Fibroblast of skin of right biceps (primary cell): ENCODE measurements at places on chromosomes 12 and 14.

DNA sequence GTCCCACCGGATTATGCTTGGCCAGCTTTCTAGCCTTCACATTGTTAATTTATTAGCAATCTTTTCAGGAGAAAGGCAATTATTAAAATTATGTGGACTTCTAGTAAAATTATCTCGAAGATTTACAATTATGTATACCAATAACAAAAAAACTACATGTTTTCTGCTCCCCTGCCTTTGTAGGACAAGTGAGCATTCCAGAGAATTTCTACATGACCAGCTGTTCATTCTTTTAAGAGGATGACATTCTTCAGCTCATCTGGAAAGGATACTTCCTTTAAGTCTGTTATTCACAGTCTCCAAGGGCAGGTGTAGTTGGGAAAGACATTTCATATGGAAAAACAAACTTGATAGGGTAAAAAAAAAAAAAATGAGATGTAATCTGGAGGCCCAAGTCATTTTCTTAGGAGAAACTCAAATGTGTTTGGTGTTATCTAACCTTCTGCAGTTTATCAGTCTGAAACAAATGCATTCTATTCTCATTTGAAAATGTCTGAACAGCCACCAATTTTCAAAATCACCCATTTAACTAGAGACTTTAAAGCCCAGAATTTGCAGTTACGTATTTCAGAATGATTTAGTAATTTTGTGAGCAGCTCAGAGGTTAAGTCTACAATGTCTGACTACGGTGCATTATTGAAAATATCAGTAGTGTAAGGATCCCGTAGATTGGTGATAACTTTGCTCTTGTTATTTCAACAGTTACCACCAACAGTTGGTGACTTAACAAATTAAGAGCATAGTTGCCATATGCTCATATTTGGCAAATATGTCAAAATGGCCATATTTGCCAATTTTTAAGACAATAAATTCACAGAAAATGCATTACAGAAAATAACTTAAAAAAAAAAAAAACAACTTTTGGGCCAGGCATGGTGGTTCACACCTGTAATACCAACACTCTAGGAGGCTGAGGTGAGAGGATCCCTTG, 1.8 kb upstream of the PHLDA1 start:
- no peak for DNase-seq

GRCh38 chr12:27919671-27920235, 52.8 kb downstream of the PTHLH start:
- no peak for DNase-seq

DNA sequence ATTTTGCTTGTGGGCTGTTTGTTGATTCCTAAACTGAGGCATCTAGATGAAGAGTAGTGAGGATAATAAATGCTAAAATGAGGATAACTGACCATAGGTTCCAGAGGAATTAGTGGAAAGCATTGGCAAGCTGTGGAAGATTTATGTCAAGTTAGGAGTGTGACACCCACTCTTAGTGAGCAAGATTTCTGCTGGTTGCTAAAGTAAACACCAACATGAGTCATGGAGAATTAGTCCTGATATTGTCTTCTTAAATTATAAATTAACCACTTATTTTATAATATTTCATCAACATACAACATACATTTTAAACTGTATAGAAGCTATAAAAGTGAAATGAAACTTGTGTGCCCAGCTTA, 328.2 kb downstream of the RPL10L start:
- no peak for DNase-seq

DNA sequence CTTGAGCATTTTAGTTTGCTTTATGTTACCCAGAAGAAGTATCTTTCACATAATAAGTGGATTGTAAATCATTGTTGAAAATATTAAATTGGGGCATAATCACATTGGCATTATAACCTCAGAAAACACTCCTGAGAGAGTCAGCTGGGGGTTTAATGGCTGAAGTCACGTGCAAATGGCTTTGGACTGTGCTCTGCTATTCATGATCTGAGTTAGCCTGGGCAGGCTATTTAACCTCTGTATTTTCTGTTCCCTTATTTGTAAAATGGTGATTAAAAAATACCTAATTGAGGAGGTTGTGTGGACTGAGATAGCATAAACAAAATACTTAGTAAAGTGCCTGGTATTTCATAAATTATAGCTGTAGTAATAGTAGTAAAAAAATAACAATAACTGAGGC, 24.9 kb downstream of the KCNA5 start:
- no peak for DNase-seq

DNA sequence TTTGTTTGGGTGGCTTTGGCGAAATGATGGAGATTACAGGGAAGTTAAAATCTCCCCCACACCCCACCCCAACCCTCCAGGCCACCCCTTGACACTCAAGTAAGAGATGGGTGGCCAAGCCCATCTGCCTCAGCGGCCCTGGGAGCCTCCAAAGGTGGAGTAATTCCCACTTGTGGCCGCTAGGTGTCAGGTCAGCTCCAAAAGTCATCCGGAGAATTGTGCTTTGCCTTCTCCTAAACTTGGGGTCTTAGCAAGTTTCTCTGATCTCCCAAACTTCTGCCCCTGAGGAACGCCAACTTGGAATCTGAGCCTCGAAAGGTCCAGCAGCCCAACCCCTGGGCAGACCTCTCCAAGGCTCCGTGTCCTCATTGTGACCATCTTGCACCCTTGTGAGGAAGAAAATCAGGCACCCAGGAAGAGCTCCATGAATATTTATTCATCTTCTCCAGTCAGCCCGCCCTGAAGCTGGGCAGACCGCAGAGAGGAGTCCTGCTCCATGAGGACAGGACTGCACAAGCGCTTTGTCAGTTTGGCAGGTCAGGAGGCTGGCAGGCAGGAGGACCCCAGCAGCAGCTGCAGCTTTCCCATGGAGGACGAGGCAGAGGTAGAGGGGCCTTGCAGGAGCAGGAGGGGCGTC, 46.7 kb downstream of the LRRC74A start:
- DNase-seq = peak; percentile 42

DNA sequence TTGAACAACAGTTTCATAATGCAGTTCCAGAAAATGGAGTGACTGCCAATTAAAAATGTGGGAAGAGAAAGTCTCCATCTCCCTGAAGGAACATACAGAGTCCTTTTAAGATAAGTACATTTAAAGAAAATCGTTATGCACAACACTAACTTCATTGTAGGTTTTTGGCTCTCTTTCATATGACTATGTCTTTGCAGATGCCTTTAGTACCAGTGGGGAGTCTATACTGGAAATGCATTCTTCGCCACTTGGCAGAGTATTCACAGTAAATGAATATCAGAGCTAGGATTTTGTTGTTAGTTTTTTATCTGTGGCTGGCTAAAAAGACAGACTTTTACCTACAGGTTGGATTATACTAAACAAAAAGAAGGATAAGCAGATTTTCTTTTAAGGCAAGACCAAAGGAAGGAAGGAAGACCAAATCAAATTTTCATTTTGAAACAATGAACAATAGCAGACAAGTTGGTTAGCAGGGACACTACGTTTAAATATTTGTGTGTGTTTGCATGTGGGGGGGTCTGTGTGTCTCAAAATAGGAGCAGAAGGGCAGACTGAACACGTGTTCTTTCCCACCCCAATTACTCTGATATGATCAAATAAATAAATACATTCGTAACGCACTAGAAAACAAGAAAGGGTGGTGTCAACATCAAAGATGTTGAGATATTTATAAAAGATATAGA, 124.5 kb downstream of the BTG1 start:
- no peak for DNase-seq

DNA sequence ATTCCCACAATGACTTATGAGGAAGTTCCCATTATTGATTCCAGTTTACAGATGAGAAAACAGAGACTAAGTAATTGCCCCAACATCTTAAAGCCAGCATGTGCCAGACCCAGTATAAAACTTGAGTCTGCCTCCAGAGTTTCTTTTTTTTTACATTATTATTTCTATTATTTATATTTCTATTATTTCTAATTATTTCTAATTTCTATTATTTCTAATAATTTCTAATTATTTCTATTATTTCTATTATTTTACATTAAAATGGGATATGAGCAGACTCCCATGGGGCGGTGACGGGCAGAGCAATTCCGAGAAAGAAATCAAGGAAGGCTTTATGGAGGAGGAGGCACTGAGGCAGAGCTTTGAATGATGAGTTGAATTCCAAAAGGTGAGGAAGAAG, 54.4 kb upstream of the BDKRB2 start:
- DNase-seq = no peak

DNA sequence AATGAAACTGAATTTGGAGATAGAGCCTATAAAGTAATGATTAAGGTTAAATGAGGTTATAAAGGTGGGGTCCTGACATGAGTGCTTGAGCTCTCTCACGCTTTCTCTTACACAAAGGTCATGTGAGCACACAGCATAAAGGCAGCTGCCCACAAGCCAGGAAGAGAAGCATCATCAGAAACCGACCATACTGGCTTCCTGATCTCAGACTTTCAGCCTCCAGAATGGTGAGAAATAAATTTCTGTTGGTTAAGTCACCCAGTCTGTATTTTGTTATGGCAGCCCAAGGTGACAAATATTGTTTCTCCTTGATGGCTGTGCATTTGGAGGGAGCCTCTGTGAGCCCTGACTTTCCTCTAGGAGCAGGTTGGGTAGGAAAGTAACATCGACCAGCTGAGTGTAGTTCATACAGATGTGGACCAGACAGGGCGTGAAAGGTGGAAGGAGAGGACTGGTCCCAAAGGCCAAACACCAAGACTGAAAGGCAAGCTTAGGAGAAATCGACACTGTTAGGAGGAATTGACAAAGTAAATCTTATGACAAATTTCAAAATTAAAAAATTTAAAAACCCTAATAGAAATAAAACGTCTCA, 97.6 kb upstream of the SLC38A2 start:
- DNase-seq = no peak

DNA sequence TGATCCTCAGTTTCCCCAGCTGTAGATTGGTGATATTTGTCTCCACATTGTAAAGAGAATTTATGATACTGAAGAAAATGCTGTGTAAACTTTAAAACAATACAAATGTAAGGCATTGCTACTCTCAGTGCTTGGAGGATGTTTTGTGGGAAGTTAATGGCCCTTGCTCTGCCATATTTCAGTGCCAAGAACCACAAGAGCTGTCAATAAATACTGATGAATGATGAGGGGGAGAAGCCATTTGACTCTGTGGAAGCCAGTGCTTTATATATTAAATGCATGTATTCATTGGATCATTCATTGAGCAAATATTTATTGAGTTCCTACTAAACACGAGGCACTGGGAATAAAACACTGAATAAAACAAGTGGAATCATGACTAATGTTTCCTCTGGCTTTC, 30.8 kb downstream of the CACNA1C start:
- peak; percentile 74 for DNase-seq

GRCh38 chr12:89135976-89136634, 216.2 kb downstream of the DUSP6 start:
- DNase-seq = peak; percentile 50

DNA sequence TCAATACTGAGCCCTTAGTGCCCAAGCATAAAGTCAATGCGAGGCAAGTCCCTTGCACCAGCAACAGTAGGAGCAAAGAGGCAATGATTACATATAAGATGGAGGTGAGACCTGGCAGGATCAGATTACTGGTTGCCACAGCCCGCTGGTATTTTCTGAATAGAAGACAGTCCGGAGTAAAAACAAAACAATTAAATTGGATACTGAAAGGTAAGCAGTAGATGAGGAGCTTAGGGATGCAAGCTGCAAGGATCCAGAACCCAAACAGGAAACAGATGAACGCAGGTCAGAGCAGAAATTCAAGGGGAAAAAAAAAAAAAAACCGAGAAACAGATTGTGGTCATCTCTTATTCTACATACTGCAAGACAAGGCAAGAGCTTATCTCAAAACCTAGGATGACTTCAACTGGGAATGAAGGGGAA, 119.6 kb downstream of the MED13L start:
- DNase-seq = no peak

DNA sequence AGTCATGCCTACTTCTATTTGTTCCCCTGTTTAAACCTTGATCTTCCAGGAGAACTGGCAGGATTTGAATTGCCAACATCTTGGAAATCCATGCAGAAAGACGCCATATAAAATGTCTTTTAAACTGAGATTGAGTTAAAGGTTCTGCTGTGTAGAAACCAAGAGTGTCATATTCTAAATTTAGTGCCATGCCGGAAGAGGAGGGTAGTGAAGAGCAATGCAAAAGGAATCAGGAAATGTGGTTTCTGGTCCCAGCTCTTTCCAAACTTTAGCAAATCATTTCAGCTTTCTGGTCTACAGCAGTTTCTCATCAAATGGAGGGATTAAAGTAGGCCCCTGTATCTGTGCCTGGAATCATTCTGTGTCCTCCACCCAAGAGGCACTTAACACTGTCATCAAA, 85.7 kb downstream of the BTG1 start:
- peak; percentile 91 for DNase-seq

- DNase-seq = no peak
Observed at GRCh38 chr14:61438036-61438435, 116.7 kb downstream of the PRKCH start.

DNA sequence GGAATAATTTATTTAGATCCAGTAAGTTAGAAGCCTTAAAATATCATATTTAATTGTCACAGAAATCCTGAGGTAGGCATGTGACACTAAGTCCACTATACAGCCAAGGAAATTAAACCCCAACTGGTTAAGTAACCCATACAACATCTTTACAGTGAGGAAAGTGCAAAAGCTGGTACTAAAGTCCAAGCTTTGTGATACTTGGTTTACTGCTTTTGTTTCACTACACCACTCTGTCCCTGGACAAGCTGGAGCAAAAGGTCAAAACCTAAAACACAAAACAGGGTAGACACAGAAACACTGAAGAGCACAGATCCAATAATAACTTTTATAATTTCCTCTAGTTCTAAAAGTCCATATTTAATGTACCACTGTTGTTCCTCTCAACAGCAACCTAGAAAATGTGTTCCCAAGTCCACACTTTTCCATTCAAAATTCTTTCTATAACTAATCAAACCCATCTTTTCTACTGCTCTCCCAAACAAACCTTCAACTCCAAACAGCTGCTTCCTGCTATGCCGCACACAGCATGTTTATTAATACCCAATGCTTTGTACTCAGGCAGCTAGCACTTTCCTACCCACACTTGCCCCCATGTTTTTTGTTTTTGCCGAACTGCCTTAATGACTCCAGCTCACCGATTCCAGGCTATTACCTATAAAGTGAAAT, 90.9 kb downstream of the MED13L start:
- DNase-seq = no peak

DNA sequence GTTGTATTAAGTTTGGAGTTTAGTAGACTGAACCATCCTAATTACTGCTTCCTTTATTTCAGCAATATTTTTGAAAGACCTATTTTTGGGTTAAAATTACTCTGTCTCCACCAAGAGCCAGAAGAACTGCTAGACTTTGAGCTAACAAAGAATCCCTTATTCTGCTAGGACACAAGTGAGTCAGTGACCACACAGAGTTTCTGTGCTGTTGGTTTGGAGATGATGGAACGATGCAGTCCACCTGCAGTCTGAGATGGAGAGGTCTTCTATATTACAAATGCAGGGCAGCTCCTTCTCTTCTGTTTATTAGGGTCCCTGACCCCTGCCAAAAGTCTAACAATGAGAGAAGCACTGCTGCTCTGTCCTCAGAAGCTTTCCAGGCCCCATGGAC, 6.7 kb upstream of the STXBP6 start:
- DNase-seq = peak; percentile 38

- DNase-seq = no peak
Observed at GRCh38 chr12:39682689-39683477, 63.3 kb upstream of the ABCD2 start.

- DNase-seq = peak; percentile 83
Observed at GRCh38 chr12:89073027-89073398, 279.3 kb downstream of the DUSP6 start.
